ENCODE measurements at places on chromosomes 16 and 17.

GRCh38 chr16:20904507-20905081 lies 4.0 kb downstream of the LYRM1 start:
- DNase-seq, result peak; percentile 5

GRCh38 chr17:71703701-71704100 lies 417.1 kb upstream of the SOX9 start:
- DNase-seq, result no peak

- DNase-seq, result peak; percentile 65
These were observed 286.7 kb downstream of the SEC14L1 start for GRCh38 chr17:77427391-77427991.

DNA sequence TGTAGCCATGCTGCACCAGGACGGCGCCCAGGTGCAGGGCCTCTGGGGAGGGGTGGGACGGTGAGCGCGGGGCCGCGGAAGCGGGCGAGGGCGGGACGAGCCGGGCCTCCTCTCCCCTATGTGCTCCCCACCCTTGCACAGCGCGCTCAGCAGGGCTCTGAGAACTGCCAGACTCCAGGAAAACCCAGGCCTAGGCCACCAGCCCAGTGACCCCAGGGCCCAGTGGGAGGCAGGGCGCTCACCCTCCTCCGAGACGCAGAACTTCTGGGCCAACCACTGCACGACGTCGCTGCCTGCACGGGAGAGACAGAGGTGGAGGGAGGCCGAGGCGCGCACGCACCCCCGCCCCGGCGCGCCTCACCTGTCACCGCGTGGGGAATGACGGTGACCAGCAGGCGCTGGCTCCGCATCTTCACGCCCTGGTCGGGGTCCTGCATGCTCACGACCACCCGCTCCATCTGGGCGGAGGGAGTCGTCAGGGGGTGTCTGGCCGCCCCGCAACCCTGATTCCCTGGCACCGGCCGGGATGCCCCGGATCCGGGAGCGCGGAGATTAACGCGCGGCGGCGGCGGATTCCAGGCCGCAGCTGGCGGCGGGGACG lies 603 bp downstream of the RGS11 start:
- no peak for DNase-seq

DNA sequence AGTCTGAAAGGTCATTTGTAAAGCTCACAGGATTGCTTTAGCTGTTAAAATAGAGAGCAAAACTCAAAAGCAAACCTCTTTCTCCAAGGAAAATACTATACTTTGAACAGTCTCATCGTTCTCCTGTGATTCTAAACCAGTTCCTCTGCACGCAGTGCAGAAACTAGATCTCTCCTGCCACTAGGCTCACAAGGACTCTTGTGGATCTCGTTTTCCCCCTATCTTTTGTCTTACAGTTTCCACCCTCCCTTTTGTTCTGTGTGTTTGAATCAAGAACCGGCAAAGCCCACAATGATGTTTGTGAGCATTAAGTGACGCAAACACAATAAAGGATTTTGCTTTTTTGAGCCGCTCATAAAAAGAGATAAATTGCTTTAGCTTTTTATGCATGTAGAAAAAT lies 1103.5 kb upstream of the RBFOX1 start:
- no peak for DNase-seq

DNA sequence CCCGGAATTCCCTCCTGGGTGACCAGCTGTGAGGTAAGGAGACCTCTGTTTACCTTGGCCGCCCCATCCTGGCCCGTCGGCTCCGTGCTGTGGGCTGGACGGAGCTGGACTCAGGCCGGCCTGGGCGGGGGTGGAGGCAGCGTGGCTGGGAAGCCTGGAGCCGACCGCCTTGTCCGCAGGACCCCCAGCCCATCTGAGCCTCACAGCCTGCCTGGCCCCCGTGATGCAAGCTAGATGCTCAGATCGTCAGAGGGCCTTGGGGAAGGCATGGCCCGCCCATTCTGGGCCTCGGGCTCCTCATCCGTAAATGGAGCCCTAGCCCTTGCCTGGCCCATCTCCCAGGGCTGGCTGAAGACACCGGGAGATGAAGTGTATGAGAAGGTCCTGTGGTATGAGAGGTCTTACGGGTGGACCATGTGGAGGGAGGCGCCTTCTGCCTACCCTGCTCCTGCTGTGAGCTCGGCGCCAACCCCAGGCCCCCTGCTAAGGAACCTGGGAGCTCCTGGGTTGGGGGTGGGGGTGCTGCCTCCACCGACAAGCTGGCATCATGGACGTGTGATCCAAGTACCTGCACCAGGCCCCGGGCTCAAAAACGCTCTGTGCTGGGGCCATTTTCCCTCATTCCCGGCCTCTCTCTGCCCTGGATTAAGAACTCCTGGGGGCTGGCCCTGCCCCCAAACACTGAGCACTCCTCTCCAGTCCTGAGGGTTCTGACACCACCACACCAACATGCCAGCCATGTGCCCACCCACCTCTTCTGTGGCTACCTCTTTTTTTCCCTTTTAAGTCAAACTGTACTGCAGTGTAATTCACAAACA lies 5.4 kb upstream of the P2RX1 start:
- no peak for DNase-seq

GRCh38 chr16:67150047-67150832 lies 558 bp downstream of the B3GNT9 start:
- DNase-seq, result no peak

GRCh38 chr16:11700264-11701029 lies 32.2 kb downstream of the SNN start:
- DNase-seq, result no peak

GRCh38 chr16:85337910-85338637 lies 225.8 kb upstream of the CIBAR2 start:
- no peak for DNase-seq

DNA sequence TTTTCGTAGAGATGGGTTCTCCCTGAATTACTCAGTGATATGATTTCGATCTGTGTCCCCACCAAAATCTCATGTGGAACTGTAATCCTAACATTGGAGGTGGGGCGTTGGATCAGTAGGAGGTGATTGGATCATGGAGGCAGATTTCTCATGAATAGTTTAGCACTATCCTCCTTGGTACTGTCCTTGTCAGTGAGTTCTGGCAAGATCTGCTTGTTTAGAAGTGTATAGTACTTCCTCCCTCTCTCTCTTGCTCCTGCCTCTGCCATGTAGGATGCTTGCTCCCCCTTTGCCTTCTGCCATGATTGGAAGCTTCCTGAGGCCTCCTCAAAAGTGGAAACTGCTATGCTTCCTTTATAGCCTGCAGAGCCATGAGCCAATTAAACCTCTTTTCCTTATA lies 22.9 kb downstream of the PIGL start:
- no peak for DNase-seq

DNA sequence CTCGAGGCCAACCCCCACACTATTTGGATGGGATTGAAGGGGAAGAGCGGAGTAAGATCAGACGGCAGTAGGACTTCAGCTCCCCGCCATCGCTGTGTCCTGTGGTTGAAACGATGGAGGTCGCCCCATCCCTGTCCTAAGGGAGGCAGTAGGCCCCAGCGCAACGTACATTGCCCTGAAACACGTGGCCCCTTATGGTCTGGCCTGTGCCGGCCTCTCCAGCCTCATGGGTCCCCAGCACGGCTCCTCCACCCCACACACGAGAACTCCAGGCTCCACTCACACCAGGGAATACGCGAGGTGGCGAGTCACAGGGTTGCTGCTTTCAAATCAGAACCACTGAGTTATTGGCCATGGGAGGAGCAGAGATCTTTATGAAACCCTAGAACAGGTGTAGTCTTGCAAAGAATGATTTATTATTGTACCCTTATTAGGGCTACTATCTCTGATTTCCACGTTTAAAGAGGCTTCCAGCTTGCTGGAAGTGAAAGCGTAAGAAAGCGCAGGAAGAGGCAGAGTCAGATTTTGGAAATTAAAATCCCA lies 669 bp upstream of the DCTPP1 start:
- no peak for DNase-seq

- DNase-seq, result no peak
These were observed 2.3 kb downstream of the CASKIN2 start for GRCh38 chr17:75512926-75513640.

DNA sequence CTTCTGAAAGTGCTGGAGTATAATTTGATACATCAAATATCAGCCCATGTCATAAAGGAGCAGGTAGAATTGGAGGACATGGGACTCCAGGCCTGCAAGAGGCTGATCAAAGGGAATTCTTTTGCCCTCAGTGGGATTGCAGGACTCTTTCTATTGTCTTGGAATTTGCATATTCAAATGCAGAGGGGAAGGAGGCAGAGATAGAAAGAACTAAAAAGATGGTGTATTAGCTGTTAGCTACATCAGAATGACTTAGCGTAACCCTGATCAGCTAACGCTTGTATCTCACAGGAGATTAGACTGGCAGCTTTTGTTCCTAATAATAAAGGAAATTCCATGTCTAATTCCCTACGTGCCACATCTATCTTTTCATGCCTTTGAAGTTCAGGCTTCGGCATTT lies 1014.7 kb upstream of the RBFOX1 start:
- DNase-seq, result no peak

DNA sequence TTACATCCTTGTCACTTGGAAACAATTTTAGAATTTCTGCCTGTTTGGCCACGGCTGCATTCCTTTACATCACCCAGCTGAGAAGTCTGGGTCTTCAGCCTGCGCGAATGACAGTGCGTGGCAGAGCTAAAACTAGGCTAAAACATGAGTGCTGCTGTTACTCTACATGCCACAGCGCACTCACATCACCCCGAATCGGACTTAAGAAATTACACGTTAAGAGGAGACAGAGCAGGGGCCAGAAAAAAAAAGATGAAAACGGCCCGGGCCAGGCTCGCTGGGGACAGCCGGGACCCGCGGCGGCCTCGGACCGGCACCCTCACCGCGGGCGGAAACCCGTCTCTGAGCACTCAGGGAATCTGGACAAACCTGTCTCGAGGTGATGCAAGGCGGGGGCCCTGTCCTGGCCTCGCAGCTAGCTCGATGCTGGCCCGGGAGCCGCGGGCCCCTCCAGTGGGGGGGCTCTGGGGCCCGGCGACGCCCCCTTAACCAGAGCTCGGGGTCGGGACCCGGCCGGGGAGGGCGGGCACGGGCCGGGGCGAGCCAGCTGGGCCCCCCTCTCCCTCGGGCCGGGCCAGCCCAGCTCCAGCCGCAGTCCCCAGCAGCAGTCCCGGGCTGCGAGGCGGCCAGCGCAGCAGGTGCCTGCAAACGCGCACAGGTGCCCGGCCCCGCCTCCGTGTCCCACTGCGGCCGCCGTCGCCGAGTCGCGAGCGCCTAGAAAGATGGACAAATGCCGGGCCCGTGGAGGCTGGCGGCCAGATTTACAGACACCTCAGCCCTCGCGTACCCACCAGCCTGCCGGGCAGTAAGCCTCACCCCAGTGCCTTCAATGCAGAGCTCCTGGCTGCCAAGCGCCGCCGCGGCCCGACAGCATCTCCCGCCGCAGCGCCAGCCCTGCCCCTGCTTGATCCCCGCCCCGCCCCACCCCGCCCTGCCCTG lies at the start of gene AKTIP:
TSS of gene AKTIP (minus strand) at position 879 of the 939 bp plus-strand sequence. CDS start 2,950 bp downstream, outside the sequence.
- no peak for DNase-seq

GRCh38 chr17:33373273-33373672 lies 80.2 kb upstream of the ASIC2 start:
- no peak for DNase-seq

DNA sequence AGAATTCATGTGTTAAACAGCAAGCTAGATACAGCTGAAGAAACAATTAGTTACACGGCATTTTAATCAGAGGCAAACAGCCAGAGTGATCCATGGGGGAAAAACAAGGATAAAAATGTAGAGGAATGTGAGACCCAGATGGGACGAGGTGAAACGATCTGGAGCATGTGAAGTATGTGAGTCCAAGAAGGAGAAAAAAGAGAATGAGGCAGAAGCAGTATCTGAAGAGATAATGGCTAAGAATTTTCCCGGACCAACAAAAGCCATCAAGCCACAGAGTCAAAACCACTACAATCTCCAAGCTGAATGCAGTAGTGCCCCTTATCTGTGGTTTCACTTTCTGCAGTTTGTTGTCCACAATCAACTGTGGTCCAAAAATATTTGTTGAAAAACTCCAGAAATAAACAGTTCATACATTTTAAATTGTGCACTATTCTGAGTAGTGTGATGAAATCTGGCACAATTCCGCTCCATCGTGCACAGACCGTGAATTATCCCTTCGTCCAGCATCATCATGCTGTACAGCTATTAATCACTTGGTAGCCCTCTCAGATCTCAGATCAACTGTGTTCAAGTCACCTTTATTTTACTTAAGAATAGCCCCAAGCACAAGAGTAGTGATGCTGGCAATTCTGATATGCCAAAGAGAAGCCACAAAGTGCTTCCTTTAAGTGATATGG lies 18.8 kb downstream of the MYH10 start:
- no peak for DNase-seq

DNA sequence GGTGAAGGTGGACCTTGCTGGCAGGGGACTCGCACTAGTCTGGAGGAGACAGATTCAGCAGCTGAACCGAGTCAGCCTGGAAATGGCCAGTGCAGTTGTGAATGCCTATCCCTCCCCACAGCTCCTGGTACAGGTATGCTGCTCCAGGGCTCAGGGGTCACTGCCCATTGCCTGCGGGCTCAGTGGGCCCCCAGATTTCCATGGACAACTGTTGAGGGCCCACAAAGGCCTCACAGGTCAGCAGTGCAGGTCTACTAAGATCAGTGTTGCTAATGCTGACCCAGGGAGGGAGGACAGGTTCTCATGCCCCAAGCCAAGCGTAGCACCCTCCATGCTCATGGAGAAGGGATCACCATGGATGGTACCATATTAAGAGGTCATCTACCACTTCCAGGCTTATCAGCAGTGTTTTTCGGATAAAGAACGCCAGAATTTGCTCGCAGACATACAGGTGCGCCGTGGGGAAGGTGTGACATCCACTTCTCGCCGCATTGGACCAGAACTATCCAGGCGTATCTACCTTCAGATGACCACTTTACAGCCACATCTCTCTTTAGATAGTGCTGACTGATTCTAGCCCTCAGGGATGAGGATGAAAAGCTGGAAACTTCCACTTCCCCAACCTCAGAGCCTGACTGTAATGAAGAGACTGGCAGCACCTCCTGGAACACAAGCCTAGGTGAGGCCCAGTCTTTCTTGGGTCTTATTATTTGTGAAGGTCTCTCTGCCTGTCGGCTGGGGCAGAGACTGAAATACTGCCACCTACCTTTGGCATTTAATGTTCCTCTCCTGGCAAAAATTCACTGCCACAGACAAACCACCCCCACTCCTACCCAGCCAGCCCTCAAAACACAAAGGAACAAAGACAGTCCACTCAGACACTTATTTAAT lies 7.6 kb downstream of the EME1 start:
- no peak for DNase-seq

DNA sequence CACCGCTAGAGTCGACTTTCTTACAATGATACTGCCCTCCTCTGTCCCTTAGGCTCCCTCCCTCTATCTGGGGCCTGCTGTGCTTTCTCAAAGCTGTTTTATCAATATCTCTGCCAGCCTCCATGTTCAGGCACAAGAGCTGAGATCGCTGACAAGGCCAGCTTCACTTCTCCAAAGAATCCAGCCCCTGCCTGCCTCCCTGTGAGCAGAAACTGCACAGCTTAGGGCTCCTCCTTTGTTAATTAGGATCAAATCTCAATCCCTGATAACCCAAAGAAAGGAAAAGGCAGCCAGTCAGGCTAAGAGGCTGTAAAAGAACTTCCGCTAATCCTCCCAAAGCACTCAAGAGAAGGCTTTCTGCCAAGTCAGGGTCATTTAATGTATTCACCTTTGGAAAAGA lies 616.0 kb upstream of the CDH11 start:
- DNase-seq, result no peak

- no peak for DNase-seq
These were observed 240.0 kb upstream of the ZFHX3 start for GRCh38 chr16:73287859-73288405.

GRCh38 chr16:12771341-12771798 lies 32.3 kb downstream of the CPPED1 start:
- DNase-seq, result no peak

- DNase-seq, result no peak
These were observed 9.3 kb downstream of the TACO1 start for GRCh38 chr17:63609816-63610573.

Measured in RCC 7860 (cell line).